ENCODE measurements at places on chromosomes 1 and 21.

GRCh38 chr1:84795966-84796600 lies 96.9 kb downstream of the LPAR3 start:
- DNase-seq = no peak

DNA sequence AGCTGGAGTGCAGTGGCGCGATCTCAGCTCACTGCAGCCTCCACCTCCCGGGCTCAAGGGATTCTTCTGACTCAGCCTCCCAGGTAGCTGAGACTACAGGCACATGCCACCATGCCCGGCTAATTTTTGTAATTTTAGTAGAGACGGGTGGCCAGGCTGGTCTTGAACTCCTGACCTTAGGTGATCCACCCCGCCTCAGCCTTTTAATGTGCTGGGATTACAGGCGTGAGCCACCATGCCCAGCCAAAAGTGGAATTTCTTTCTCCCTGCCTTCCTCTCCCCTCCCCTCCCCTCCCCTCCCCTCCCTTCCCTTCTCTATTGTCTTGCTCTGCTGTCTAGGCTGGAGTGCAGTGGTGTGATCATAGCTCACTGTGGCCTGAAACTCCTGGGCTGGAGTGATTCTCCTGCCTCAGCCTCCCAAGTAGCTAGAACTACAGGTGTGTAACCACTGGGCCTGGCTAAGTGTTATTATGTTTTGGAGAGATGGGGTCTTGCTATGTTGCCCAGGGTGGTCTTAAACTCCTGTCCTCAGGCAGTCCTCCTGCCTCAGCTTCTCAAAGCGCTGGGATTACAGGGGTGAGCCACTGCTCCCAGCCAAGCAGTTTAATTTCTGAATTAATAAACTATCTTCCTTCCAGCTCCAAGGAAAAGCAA lies 10.0 kb upstream of the MACF1 start:
- no peak for DNase-seq

DNA sequence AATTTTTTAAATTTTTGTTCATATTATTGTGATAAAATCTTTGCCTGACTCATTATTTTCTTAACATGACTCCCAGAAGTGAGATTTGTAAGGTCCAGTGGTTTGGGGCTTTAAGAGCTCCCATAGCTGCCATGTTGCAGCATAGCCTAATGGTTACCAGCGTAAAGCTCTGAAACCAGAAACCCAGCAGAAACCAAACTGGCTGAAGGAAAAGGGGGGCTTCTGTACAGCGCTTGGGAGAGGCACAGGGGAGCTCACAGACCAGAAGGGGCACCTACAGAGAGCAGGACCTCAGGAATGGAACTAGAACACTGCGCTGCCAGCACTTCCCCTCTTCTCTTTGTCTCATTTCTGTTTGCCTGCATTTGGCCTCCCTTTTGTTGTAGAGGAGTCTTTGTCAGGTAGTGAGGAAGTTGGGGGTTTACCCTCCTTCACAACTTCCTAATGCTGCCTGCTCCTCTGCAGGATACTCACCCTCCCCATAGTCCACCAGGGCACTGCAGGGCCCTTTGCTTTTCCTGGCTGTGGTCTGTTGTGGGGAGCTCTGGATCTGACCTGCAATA lies 2.6 kb upstream of the PYCR2 start:
- no peak for DNase-seq

GRCh38 chr1:247345881-247346280 lies 14.2 kb upstream of the ZNF496 start:
- no peak for DNase-seq

DNA sequence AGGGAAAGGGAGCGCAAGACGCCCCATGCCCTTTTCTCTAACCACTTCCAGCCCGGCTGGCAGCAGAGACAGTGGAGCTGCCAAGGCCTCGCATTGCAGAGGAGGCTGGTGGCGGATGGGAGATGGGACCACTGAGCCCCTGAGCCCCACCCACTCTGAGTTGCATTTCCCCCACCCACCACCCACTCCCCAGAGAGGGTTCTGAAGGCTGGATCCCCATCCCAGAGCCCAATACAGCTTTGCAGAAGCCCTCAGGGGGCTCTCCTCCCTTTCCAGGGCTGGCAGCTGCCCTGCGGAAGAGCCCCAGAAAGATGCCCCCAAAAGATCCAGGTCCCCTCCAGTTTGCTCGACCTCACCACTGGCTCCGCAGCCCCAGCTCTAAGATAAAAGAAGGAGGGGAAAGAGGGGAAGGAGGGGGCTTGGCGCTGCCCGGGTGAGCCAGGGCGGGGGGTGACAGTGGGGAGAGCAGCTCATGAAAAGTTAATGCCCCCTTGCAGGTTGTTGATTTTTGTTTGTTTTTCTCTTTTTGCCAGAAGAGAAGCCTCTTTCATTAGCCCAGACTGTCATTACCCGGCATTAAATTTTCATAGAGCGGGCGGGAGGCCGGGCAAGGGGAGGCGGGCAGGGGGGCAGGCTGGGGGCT lies 38.4 kb upstream of the CASZ1 start:
- DNase-seq = no peak

DNA sequence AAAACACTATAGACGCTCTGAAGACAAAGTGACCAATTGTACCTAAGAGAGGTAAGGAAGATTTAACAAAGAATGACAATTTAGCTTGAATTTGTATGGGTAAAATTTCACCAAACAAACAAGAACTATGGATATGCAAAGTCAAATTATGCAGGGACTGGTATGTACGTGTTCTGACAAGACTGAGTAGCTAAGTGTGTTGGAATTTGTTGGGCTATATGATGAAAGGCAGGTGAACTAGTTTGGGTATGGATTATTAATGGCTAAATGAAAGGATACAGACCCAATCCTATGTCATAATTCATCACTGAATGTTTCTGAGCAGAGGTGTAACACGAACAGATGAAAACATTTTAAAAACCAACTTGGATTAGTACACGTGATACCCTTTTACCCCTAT lies 7.6 kb downstream of the DNTTIP2 start:
- no peak for DNase-seq

DNA sequence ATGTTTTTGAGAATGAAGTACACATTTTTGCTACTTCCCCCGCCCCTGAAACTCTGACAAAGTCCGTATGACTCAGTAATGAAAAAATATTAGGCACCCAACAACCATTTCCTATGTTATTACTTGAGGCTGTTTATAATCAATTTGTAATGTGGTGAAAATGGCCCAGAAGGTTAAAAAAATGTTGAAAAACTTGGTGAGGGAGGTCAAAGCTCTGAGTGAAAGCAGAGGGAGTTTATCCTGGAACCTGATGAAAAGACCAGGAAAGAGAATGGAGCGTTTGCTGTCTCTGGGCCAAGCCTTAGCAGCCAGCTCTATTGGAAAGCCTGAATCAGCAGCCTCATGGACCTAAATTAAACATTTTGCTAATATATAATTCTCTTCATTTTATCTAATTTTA lies 367.7 kb upstream of the NEGR1 start:
- DNase-seq = no peak

GRCh38 chr1:170388489-170388888 lies 143.5 kb upstream of the GORAB start:
- DNase-seq = no peak

GRCh38 chr1:15703562-15703961 lies 19.4 kb downstream of the PLEKHM2 start:
- peak; percentile 78 for DNase-seq

DNA sequence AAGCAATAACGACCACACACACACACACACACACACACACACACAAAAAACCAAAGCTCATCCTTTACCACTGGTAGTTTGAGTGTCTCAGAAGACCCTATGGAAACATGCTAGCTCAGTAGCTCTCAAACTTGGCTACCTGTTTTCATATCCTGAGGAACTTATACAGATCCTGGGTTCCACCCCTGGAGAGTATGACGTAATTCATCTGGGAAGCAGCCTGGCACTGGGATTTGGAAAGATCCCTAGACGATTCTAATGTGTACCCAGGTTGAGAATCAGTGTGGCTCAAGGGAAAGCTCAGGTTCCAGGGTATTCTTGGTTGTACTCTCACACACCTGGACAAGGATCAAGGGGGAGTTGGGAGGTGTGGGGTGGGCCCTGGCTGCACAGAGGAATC lies 85.9 kb downstream of the SELENOF start:
- DNase-seq = no peak

GRCh38 chr1:52599236-52599635 lies 2.9 kb upstream of the GPX7 start:
- DNase-seq = no peak

- DNase-seq = no peak
These were observed 126.0 kb upstream of the KCNJ6 start for GRCh38 chr21:38042246-38042645.

- DNase-seq = no peak
These were observed 56.2 kb downstream of the TAS1R2 start for GRCh38 chr1:18803151-18803791.

DNA sequence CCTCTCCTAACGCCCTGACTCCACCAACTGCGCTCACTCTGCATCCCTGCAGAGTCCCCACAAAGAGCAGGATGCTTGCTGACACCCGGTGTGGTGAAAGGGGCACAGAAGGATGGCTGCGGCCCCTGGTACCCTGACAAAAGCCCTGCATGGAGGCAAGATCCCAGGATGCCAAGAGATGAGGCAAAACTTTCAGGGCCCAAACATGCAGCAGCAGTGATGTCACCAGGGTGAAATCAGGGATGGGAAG lies 36.6 kb downstream of the SLC9A1 start:
- DNase-seq = no peak

DNA sequence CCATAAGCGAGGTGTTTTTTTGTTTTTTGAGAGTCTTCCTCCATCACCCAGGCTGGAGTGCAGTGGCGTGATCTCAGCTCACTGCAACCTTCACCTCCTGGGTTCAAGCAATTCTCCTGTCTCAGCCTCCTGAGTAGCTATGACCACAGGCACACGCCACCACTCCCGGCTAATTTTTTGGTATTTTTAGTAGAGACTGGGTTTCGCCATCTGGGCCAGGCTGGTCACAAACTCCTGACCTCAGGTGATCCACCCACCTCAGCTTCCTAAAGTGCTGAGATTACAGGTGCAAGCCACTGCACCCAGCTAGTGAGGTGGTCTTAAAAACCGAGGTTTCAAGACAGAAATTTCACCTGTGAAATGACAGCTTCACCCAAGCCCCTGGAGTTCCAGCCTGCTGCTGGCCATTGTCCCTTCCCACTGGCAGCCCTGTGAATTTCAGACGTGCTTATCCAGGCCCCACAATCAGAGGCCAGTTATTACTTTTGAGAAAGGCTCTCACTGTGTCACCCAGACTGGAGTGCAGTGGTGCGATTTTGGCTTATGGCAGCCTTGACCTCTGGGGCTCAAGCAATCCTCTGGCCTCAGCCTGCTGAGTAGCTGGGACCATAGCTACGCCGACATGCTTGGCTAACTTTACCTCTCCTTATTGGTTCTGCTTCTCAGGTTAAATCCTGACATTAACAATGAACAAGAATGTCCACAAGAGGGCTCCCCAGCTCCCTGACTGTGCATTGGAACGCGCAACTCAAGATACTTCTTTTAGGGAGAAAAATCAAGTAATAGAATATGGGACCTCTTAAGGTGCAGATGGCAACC lies 19.4 kb downstream of the ENO1 start:
- DNase-seq = no peak

GRCh38 chr1:147850737-147851136 lies 51.9 kb upstream of the GJA8 start:
- DNase-seq = no peak

DNA sequence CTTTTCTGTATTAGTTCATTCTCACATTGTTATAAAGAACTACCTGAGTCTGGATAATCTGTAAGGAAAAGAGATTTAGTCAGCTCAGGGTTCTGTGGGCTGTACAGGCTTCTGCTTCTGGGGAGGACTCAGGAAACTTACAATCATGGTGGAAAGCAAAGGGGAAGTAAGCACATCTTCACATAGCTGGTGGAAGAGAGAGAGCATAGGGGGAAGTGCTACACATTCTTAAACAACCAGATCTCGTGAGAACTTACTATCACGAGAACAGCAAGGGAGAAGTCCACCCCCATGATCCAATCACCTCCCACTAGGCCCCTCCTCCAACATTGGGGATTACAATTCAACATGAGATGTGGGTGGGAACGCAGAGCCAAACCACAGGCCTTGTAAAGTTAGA lies 37.9 kb upstream of the AHCTF1 start:
- no peak for DNase-seq
